ENCODE measurements at places on chromosomes 11 and 22.

DNA sequence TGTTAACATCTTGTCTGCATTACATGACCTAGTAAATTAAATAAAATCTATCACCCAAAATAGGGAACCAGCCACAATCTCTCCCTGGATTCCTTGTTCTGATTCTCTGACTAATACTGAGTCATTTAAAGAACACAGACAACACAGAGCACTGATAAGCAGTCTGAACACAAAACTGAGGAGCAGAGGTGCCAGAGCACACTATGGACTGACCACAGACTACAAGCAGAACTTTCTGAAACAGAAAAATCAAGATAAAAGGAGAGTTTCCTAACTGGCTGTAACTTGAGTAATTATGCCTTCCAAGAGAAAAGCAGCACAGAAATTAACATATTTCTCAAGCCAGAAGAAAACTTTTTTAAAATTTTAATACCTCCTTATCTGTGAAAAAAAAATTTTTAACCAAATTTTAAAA, 128.8 kb downstream of the SGSM3 start:
- peak; percentile 95 for DNase-seq

DNA sequence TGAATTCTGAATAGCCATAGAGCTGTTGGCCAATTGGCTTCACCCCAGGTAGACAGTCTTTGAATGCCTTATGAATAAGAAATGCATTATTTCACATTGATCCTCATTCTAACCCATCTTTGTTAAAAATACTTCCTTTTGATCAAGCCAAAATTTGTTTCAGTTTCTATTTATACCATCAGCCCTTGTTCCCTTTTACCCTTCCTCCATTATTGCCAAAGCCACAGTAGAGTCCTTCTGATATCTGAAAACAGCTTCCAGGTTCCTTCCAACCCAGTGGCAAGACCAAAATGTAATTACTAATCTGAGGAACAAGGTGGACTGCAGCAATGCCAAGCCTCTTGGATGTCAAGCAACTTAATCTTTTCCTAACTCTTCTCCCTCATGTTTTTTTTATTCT, 458.8 kb downstream of the BUD13 start:
- no peak for DNase-seq

DNA sequence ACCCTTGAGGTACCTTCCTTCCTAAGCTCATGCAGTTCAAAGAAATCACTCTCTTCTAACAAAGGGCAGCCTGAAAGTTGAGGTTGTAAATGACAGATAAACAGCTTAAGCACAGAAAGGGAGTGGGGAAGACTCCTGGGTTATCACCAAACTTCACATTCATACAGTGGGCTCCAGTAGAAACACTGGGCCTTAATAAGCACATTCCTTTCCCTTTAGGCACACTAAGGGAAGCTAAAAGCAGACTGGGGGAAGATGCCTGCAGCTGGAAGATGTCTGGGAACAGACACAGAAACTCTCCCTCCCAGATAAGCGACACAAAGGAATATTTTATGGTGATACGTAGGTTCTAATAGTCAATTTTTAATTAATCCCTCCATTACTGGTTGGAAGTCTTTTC, 350.3 kb upstream of the MPPED2 start:
- DNase-seq = no peak

- no peak for DNase-seq
Observed at GRCh38 chr11:113668255-113668654, 37.9 kb downstream of the TMPRSS5 start.

DNA sequence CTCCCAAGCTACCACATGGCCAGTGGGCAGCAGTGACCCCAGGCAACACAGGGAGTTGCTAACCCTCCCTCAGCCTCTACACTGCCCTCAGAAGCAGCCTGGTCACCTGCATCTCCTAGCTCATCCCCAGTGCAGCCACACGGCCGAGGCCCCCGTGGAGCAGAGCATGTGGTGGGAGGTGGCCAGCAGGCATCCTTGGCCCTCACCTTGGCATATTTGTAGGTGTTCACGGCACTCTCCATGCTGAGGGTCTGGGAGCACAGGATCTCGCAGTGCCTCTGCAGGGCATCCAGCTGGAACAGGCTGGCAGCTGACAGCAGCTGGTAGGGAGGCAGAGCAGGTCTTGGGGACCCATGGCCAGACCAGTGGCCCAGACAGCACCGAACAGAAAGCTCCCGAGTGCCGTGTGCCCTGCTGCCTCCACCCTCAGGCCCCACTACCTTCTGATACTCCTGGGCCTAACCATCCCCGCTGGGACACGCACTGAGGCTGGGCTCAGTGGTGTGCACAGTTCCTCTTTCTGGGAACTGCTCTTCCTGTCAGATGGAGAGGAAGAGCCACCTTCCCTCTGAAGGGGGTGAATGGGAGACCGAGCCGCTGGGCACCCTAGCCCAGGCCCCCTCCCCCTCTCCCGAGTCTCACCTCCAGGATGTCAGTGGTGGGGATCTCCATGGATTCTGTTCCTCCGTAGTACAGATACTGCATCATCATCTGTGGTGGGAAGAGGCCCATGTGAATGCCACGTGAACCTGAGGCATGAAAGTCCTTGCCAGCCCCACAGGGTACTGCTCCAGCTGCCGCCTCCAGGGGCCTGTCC, 48.8 kb downstream of the NAT10 start:
- DNase-seq = no peak

DNA sequence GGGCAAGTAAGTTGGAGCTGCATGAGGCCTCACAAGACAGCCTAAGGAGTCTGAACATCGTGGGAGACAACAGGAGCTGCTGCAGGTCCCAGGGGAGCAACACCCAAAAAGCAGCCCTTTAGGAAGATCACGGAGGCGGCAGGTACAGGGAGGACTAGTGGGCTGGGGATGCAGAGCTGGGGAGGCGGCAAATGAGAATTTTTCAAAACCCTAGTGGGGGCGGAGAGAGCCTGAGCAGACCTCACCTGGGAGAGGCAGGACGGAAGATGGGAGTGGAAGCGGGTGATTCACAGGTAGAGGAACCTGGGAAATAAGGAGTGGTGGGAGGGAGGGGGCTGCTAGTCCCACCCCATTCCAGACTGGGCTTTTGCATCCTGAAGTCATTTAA, 42.1 kb downstream of the DKK3 start:
- DNase-seq = no peak

GRCh38 chr11:134501406-134502152, 89.5 kb upstream of the B3GAT1 start:
- no peak for DNase-seq

DNA sequence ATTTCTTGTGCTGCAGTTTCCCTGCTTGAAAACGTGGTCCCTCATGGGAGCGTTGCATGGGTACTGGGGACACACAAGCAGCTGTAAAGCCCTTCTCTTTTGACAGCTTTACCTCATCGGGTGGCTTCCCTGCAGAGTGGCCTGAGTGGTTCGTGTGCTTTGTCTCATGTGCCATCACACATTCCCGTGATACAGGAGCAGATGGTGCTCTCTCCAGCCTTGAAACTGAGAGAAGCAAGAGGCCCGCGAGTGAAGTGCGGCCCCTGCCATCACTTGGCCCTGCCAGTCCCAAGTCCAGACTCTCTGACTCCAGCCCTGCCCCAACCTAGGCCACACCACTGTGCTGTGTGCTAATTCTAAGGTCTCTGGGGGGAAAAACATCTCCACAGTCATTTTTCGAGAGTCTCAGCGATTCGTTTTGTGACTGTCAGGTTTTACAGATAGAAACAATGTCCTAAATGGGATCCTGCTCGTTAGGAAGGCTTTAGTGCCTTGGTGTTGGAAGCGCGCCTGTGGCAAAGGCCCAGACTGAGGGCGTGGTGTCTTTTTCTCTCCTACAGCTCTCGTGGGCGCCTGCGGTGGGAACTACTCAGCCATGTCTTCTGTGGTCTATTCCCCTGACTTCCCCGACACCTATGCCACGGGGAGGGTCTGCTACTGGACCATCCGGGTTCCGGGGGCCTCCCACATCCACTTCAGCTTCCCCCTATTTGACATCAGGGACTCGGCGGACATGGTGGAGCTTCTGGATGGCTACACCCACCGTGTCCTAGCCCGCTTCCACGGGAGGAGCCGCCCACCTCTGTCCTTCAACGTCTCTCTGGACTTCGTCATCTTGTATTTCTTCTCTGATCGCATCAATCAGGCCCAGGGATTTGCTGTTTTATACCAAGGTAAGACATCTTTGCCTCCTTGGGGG, 64.2 kb downstream of the KREMEN1 start:
- DNase-seq = no peak

DNA sequence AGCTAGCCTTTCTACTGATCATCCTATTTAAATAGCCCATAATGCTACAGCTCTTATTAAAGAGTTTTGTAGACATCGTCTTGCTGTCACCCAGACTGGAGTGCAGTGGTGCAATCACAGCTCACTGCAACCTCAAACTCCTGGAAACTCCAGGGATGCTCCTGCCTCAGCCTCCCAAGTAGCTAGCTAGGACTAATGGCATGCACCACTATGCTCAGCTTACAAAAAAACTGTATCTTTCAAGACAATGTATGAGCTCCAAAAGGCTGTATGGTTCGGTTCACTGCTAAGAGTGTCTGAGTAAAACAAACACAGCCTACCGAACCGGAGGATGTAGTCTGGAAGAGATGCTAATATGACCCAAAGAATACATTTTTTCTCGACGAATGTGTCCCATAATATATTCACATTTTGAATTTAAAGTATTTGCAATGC, 2.6 kb downstream of the TAF1D start:
- no peak for DNase-seq

- DNase-seq = peak; percentile 41
Observed at GRCh38 chr11:44564670-44565210, 723 bp upstream of the CD82 start.

DNA sequence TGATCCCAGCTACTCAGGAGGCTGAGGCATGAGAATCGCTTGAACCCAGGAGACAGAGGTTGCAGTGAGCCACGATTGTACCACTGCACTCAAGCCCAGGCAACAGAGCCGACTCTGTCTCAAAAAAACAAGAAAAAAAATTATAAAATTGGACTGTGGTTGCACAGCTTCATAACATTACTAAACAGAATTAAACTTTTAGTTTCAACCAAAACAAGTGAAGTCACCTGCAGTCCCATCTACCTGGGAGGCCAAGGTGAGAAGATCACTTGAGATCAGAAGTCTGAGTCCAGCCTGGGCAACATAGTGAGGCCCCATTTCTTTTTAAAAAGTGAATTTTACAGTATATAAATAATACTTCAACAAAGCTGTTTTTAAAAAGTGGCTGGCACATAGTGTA, 47.8 kb upstream of the CD5 start:
- DNase-seq = no peak

GRCh38 chr11:102802341-102802740, 4.4 kb upstream of the MMP1 start:
- peak; percentile 67 for DNase-seq

DNA sequence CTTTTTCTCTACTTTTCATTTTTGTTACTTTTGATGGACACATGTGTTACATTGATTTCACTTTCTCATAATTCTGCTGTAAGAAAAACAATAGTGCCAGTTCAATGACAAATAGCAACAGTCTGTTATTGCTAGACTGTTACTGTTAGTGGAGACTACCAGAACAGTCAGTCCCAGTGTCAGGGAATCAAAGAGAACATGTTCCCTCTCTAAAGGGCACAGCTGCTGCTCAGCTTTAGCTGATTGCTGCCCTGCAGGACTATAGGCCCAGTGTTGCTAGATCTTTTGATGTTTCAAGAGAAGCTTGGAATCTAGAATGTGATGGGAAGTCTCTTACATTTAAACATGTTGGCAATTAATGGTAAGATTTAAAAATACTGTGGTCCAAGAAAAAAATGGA, 3.4 kb downstream of the BIRC3 start:
- DNase-seq = no peak

GRCh38 chr11:78424334-78425270, 7.0 kb upstream of the GAB2 start:
- no peak for DNase-seq

- no peak for DNase-seq
Observed at GRCh38 chr22:50396751-50397370, 53.7 kb downstream of the PPP6R2 start.

GRCh38 chr11:1299621-1300020, 9.8 kb downstream of the TOLLIP start:
- no peak for DNase-seq

DNA sequence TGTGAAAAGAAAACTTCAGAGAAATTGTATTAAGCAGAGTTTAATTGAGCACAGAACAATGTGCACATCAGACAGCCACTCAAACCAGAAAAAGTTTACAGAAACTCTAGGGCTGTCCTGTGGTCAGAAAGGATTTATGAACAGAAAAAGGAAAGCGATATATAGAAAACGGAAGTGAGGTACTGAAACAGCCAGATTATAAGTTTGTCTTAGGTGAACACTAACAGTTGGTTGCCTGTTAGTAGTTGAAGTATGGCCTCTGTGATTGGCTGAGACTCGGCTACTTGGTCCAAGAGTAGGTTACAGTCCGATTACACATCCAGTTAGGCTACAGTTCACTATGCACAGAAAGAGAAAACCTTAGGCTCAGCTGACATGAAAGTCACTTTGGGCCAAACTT, 1232.5 kb upstream of the RAG2 start:
- DNase-seq = no peak

GRCh38 chr22:42841444-42841843, 15.6 kb downstream of the ARFGAP3 start:
- no peak for DNase-seq

DNA sequence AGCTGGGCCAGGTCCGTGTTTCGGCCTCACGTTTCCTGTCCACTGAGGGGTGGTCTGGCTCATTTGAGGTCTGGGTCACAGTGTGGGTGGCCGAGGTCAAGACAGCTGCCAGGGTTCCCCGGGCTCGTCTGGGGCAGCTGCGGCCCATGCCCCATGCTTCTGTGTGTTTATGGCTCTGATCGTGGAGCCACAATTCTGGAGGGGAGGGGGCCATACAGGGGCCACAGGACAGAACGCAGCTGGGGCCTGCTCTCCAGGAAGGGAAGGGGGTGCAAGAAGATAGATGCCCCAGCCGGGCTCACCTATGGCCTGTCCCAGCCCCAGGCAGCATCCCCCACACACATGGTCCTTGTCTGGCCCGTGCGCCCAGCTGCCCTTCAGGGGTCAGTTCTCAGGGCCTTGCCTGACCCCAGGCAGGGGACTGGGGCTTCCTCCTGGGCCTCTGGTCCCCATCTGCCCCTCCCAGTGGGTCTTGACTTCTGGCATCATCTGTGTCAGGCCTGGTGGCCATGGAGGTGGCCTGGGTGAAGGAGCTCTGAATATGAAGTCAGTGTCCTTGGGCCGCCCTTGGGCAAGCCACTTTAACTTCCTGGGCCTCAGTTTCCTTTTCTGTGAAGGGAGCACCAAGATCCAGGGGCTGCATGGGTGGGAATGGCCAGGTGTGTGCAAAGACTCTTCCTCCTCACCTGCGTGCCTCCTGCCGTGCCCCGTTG, 8.4 kb downstream of the TSPAN32 start:
- no peak for DNase-seq

DNA sequence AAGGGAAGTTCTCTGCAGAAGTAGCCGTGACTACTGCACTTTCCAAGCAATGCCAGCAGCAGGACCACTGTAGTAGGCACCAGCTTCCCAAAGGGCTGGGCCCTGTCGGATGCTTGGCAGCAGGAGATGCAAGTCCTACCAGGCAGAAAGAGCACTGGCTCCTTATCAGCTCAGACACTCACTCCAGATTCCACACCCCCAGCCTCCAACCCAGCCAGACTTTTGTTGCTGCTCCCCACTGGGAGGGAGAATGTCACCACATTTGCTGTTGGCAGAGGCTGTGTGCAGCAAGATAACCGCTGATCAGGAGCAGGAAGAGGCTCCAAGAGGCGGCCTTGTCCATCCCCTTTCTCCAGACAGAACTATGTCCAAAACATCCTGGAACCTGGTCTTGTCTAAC, 118.7 kb downstream of the C11orf58 start:
- DNase-seq = no peak

All from astrocyte of the cerebellum (primary cell).